ENCODE measurements at places on chromosomes 1 and 21.

DNA sequence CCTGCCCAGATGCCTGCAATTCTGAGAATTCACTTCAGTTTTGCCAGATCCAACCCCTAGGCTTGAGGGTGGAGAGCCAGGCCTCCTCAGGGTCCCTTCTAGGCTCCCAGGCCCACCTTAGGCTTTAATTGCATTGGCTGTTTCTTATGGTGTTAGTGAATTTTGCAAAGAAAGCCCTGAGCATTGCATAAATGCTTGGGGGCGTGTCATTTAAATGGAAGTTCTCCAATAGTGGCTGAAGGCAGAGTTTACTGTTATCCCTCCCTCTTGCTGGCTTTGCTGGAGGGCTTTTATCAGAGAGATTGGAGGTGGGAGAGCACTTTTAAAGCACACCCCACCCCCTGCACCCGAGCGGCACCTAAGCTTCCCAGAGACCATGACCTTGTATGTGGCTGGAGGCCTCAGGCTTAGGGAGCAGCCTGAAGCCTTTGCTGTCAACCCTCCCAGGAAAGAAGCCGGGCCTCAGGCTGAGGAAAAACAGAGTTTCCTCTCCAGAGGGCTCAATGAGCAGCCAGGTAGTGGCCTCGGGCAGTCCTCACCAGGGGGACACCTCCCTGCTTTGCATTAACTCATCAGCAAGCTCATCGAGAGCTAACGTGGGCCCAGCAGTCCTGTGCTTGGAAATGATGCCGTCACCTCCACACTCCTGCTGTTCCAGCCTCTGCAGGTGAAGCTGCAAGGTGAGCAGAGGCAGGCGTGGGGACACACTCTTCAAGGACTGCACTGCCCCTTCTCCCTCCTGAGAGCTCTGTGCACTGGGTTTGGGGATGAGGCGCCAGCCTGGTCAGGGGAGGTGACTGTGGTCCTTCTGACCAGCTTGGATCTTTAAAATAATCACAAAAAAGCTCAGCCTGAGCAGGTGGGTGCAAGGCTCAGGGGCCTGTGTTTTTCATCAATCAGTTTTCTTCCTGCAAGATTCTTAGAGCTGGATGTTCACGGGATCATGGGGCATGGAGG is 58.0 kb downstream of the STUM start:
- H3K4me3 ChIP-seq = no peak overlapping the region
- DNase-seq = no peak
- H3K4me1 ChIP-seq = no peaks in the 10 kb centered on the region
- no peaks in the 10 kb centered on the region for H3K36me3 ChIP-seq

DNA sequence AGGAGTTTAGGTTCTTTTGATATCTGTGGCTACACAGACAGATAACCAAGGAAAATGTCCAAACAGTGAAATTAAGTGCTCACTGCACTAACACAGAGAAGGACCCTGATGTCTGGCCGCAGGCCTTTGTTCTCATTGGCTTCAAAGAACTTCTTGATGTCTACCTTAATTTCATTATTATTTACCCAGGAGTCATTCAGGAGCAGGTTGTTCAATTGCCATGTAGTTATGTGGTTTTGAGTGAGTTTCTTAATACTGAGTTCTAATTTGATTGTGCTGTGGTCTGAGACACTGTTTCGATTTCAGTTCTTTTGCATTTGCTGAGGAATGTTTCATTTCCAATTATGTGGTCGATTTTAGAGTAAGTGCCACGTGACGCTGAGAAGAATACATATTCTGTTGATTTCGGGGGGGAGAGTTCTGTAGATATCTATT is 15.2 kb upstream of the LGALS8 start:
- H3K4me3 ChIP-seq = no peak overlapping the region
- H3K36me3 ChIP-seq = no peaks in the 10 kb centered on the region
- H3K27ac ChIP-seq = no peak overlapping the region

DNA sequence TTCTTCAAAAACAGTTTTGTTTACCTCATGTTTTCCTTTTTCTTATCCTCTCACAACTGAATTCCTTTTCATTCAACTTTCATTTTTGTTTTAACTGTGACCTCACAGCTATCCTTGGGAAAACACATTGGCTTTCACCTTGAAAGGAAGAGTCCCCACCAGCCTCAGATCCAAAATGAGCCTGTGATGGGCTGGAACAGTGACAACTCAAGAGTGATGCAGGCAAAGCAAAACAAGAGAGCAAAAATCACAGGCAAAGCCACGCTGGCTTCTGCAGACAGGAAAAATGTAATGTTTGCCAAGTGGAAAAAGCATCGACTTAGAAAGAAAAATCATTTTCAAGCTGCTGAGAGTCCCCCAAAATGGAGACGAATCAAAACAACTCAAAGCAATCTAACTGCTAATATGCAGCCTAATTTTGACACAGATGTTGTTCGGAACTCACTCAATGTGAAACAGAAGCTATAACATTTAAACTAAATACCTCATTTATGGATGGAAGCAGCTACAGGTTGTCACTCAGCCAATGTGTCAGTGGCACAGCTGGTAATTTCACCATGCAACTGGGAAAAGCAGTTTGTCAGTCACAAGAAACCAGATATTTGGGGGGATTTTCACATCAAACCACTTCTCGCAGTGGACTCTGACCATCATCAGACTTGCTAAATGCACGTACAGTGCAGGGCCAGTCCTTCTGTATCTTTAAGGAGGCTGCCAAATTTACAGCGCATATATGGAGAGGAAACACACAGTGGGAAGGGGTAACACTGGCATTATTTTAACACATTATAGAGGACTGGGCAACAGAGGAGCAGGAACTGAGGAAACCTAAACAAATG is 50.7 kb downstream of the ALG14 start:
- no peak overlapping the region for H3K27ac ChIP-seq
- H3K27me3 ChIP-seq = no peaks in the 10 kb centered on the region
- no peaks in the 10 kb centered on the region for H3K36me3 ChIP-seq
- no peak for DNase-seq
- H3K4me1 ChIP-seq = peaks cover 21% of the 10 kb centered on the region

- H3K36me3 ChIP-seq = no peaks in the 10 kb centered on the region
- DNase-seq = no peak
- no peak overlapping the region for H3K4me3 ChIP-seq
- no peaks in the 10 kb centered on the region for H3K4me1 ChIP-seq
- no peaks in the 10 kb centered on the region for H3K27me3 ChIP-seq
Measured at GRCh38 chr1:56168176-56168575, 411.2 kb downstream of the PLPP3 start.

DNA sequence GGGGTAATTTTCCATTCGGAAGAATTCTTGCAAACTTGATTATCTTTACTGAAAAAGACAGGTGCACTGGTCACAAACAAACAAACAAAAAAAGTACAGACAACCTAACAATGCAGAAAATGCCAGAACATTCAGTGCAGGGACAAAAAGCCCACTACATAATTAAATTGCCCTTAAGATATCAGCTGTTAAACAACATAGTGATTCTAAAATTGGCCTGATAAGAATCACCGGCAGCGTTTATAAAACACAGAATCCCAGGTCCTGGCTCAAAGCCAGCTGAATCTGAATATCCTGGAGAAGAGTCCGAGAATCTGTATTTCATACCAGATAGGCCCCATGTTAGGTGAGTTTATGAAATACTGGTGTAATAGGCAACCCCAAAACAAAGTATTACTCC is 6.1 kb downstream of the PLPP3 start:
- H3K36me3 ChIP-seq = peaks cover 29% of the 10 kb centered on the region
- H3K27me3 ChIP-seq = no peaks in the 10 kb centered on the region
- peak overlapping the region; percentile 18 for H3K4me3 ChIP-seq
- no peak for DNase-seq
- peaks cover 75% of the 10 kb centered on the region for H3K4me1 ChIP-seq

DNA sequence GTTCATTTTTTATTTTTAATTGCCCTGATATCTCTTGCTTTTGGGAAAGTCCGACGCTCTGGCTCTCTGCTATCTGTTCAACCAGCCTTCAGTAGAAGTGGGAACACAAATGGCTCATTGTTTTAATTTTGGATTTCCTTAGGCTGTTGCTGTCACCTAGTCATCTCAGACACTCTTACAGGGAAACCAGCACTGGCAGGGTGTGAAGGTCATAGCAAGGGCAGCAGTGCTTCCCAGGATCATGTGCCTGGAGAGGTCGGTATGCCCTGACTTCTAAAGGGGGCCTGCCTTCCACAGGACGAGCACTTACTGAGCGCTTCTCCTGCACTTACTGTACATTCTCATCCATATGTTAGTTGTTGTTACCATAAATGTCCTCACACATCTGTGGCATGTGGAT is 224.2 kb downstream of the DISC1 start:
- H3K27ac ChIP-seq = no peak overlapping the region
- peaks cover 7% of the 10 kb centered on the region for H3K4me1 ChIP-seq
- no peak for DNase-seq
- H3K4me3 ChIP-seq = no peak overlapping the region

DNA sequence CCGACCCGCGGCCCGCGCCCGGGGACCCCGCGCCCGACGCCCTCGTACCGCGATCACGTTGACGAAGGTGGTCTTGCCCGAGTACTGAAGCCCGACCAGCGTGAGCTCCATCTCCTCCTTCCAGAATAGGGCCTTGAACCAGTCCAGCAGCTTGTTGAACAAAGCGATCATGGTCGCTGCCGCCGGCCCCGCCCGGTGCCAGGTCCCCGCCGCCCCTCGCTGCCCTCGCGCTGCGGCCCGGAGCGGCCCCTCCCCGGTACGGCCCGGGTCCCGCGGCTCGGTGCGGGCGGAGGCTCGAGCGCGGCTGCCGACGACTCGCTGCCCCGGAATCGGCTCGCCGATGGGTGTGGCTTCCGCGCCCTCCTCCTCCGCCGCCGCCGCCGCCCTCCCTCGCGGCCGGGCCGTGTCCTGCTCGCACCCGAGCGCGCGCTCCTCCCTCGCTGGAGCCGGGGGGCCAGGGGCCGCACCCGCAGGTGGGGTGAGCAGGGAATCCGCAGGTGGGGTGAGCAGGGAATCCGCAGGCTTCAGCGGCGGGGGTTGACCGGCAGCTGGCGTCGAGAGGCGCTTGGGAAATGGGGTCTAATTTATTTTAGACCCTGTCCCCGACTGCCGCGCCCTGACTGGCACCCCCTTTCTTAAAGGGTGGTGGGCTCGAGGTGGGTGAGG is at the start of gene ARL8A:
Gene ARL8A (minus strand): TSS at position 336 of the 666 bp plus-strand sequence. CDS start 165 bp downstream, at position 171.
- peaks cover 28% of the 10 kb centered on the region for H3K36me3 ChIP-seq
- DNase-seq = peak; percentile 79

Data from Calu3 (cell line).